Stimulated activated CD8-positive, alpha-beta memory T cell treated with anti-CD3 and anti-CD28 coated beads, Interleukin-4, amount 100 ng/mL, for 4 hours (primary cell): ENCODE measurements at places on chromosomes 2 and 18.

GRCh38 chr2:189824694-189825396, 40.6 kb downstream of the PMS1 start:
- no peak for DNase-seq

DNA sequence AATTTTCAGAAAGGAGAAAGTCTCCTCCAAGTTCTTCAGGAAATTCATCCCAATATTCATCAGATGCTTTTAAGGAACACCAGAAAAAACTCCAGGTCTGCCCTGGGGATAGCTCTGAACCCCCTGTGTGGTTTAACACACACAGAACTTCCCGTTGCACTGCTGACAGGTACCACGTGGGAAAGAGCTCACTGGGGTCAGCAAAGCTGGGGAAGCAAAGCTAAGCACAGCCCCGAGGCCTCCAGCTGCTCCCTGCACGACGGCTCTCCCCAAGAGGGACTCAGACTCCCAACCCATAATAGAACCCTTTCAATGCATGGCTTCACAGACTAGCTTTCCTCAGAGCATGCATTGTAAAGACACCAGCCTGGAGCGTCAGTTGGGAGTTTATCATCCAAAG, 28.0 kb downstream of the ADI1 start:
- no peak for DNase-seq

DNA sequence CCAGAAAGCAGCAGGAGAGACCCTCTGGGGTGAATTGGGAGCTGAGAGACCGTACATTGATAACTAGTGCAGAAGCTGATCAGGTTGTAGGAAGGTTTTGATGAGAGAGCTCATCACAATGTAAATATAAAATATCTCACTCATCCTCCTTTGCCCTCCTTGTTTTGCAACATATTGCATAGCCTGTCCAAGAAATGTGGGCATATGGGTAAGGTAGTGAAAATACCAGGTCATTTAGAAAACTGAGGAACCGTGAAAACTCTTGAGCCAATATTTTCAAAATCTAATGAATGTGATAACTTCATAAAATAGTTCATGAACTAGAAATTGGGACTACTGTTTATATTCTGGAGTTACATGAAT, 31.4 kb downstream of the C18orf54 start:
- DNase-seq: no peak

- DNase-seq: no peak
Measured at GRCh38 chr2:201186982-201187381, 4.0 kb downstream of the CASP10 start.

- DNase-seq: no peak
Measured at GRCh38 chr2:148023861-148024260, 3.0 kb downstream of the MBD5 start.

- no peak for DNase-seq
Measured at GRCh38 chr2:121475811-121476571, 54.7 kb upstream of the RNU4ATAC start.

DNA sequence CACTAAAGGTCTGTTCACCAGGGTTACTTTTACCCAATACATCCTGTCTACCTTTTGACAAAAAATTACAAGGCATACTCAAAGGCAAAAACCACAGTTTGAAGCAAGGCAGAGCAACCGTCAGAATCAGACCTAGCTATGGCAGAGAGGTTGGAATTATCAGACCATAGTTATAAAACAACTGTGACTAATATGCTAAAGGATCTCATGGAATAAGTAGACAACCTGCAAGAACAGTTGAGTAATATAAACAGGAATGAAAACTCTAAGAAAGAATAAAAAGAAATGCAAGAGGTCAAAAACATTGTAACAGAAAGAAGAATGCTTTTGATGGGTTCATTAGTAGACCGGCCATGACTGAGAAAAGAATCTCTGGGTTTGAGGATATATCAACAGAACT, 318.8 kb upstream of the KCNH7 start:
- DNase-seq: no peak

GRCh38 chr2:169736902-169737301, 3.3 kb downstream of the KLHL23 start:
- no peak for DNase-seq

DNA sequence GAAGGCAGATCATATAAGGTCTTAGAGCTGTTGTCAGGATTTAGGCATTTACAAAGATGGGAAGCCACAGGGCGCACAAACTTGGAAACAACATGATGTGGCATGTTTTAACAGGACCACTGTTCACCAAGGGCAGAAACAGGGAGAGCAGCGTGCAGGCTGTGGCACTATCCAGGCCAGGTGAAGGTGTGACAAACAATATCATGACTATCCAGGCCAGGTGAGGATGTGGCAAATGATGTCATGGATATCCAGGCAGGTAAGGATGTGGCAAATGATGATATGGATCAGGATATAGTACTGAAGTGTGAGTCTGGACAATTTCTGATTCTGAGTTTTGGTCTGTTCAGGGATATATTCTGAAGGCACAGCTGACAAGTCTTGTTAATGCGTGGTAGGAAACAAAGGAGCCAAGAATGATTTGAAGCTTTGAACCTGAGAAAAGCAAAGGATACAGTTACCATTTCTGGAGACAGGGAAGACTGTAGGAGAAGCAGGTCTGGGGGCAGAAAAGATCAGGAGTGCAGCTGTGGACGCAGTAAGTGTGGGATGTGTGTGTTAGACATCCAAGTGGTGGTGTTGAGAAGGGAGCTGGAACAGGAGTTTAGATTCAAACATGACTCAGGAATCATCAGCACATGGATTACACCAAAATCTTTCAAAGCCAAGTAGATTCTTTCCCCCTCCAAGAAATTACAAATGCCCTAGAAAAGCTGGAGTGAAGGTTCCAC, 205.9 kb downstream of the TMEM163 start:
- no peak for DNase-seq

DNA sequence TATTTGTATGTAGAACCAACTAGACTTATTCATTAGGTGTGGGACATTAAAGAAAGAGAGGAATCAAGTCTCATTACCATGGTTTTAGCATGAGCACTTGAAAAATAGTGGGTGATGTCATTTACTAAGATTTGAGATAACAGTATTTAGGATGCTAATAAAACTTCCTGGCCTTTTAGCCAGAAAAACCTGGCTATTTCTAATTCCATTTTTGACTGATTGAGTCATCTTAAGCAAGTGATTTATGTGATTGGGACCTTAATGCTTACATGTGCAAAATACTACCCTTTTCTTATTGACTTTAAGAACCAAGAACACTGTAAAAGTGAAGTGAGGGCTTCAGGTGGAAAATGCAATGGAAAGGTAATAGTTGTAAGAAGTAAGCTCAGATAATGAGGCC, 196.8 kb upstream of the SESTD1 start:
- no peak for DNase-seq

DNA sequence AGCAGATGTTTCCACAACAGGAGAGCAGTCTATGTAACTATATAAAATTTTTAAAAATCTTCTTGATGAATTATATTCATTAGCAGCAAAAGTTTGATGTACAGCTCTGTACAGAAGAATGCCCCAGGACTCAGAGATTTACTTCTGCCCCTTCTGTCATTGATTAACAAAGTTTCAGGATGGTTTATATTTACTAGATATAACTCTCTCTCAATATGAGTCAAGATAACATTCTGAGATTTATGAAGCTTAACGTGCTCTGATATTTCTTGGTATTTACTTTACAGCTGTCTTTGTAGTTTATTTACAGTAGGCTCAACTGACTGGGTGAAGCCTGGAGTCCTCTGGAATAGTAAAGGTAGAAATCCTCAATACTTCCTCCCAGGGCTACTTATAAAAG, 93.6 kb upstream of the HNMT start:
- DNase-seq: no peak

DNA sequence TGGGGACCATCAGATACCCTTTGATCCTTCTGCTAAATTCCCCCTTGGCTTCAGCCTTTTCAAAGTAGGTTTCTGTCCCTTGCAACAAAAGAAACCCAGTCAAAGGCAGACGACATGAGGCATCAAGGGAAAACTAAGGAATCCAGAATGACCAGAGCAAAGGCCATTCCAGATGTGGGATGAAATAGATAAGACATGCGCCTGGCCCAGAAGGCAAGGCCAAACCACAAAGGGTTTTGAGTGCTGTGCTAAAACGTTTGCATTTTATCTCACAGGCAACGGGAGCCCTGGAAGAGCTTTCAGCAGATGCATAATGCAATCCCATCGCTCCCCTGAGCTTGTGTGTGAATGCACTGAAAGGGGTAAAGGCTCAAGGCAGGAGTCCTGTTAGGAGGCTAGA, 17.7 kb downstream of the CXCR1 start:
- no peak for DNase-seq

- no peak for DNase-seq
Measured at GRCh38 chr2:111219285-111219684, 98.6 kb downstream of the BCL2L11 start.

DNA sequence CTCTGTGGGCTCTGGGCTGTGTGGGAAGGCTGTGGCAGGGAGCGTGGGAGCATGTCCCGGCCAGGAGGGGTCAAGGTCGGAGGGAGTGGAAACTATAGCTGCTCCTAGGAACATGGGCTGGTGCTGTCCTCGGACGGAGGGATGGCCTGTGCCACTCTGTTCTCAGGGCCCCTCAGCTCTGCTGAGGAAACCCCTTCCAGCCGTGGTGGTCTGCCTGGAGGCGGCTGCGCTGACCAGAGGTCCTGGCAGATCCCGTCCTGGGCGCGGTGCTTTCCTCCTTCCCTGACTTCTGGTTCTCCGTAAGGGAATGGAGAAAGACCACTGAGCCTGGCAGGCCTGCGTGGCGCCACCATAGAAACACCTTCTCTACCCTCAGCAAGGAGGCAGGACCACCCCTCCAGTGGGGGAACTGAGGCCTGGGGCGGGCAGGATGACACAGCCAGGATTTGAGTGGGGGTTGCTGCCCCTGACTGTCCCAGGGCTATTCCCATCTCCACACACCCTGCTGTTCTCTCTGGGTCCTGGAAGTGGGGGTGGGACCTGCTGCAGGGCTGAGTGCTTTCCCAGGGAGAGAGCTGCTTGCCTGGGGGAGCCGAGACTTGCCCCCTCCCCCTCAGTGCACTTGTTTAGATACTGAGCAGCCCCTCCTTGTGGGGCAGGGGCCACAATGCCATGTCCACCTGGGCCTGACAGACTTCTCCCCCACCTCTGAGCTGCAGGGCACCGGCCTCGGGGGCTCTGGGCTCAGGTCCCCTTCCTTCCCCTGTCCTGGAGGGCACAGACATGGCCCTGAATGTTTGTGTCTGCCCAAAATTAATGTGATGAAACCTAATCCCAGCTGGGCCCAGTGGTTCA, 301.0 kb upstream of the HS6ST1 start:
- no peak for DNase-seq

DNA sequence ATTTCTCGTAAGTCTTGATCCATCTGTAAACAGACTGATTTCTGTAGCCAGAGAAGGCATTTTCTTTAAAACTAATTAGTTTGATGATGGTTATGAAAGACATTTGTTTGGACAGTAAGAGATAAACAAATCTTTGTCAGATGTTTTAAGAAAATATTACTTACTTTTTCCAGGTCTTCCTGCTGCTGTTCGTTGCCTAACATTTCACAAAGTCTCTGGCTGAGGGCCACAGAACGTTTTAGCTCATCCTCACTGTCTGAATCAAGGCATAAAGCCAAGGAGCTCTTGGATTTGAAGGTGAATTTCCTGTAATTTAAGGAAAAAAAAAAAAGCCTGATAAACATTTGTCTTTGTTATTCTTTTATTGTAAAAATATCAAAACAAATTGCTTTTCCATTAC, 57.8 kb downstream of the VIL1 start:
- no peak for DNase-seq
